Fibroblast of gingiva (primary cell): ENCODE measurements at places on chromosomes 1 and 21.

DNA sequence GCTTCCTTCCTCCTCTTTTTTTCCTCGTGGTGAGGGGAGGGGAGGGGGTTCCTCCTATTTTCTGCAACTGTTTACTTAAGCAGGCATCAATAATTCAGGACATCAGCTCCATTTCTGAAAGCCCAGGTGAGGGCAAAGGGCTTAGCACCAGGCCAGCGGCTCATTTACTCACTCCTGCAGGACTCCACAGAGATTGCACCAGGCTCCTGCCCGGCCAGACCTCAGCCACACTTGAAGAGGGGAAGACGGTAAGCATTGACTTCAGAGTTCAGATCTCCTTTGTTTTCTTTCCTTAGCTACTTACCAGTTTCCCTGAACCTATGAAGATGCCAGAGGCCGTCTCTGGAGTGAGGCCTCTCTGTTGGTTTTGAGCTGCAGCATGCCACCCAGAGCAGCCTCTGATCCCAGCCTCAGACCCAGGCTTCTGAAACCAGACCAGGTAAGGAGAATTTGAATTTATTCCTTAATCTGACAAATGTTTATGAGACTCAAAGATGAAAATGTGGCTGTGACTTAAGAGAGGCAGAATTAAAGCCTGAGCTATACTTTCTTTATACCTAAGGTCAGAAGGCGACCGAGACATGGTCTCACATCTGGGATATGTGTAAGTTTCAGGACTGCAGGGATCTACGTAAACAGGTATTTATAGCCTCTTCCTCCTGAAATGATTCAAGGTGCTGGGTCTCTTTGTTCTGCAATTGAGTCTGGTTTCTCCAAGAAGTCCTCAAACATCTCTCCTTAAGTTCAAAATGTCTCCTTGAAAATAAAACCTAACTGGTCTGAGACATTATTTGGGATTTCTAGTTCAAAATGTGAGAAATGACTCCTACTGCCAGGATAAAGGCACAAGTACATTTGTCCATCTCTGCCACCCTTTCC is 272.5 kb upstream of the RUNX1 start:
- no peak for DNase-seq

- peak; percentile 35 for DNase-seq
Observed at GRCh38 chr1:193183019-193183627, 3.3 kb downstream of the B3GALT2 start.

DNA sequence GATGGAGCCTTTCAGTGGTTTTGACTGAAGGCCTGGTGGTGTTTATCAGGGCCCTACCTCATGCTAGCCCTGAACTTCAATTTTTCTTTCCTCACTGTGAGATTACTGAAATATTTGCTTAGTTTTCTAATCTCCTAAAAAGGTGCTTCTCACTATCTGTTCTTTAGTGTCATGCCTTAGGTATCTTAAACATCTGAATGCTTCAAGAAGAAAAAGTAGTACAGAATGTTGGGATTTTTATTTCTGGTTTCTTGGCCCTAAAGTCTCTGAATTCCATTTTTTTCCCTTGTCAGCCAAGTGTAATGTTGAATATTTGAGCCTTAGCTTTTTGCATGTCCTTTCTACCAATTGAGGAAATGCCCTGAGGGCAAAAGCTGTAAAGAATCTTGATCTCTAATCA is 47.9 kb upstream of the PRKACB start:
- no peak for DNase-seq

DNA sequence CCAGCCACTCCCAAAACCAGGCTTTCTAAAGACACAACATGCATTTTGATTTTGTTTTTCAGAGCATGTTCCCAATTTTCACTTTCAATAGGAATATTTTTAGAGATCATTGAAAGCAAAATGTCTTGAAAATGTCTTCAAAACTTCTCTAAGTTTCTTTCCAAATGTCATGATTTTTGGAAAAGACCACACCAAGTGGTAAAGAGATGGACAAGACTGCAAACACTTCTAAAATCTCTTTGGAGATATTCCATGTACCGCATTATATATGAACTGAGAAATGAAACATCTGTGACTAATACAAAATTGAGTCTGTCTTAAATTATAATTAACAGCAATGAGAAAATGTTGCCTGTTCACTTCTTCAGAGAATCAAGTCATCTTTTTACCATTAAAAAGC is 418.0 kb upstream of the PKN2 start:
- no peak for DNase-seq

DNA sequence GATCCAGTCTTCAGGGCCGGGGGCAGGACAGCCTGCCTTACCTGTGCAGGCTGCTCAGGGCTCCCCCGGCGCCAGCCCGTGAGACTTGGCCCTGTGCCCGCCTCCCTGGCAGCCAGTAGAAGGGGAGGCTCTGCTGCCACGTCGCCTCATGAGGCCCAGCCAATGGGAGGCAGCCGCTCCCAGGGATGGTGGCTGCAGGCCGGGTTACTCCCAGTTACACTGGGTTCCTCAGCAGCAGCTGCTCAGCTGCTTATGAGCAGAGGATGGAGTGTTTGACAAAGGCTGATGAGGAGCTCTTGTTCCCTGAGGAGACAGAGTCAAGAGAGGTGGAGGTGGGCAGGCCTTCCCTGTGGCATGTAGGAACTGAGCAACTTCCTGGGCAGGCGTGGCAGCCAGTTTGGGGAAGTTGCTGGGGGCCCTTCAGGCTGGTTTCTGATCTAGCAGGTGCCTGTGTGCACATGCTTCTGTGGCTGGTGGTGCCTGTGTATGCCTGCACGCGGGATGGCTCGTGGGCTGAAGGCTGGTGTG is 5.5 kb downstream of the MFSD2A start:
- DNase-seq: no peak

DNA sequence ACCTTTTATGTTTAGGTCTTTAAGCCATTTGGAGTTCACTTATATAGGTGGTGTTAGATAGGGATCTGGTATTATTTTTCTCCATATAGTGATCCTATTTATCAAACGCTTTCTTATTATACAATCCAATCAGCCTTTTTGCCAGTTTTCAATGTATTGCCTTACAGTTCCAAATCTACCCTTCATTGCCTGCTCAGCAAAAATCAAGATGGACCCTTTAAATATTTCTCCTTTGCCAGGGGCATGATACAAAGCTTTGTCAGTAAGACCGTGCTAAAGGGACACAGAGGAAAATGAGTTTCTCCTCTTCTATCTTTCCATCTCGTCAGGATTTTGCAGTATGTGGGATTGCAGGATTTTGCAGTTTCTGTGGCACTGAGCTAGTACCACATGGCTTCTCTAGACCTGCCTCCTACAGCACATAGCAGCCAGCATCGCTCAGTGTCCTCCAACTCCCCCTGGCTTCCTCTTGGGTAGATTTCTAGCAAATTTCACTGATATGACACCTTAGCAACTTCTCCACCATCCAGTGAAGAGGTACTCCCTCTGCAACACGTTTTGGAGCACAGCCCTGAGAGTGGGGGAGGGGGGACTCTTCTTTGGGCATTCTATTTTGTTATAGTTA is 22.5 kb upstream of the CAP1 start:
- no peak for DNase-seq

DNA sequence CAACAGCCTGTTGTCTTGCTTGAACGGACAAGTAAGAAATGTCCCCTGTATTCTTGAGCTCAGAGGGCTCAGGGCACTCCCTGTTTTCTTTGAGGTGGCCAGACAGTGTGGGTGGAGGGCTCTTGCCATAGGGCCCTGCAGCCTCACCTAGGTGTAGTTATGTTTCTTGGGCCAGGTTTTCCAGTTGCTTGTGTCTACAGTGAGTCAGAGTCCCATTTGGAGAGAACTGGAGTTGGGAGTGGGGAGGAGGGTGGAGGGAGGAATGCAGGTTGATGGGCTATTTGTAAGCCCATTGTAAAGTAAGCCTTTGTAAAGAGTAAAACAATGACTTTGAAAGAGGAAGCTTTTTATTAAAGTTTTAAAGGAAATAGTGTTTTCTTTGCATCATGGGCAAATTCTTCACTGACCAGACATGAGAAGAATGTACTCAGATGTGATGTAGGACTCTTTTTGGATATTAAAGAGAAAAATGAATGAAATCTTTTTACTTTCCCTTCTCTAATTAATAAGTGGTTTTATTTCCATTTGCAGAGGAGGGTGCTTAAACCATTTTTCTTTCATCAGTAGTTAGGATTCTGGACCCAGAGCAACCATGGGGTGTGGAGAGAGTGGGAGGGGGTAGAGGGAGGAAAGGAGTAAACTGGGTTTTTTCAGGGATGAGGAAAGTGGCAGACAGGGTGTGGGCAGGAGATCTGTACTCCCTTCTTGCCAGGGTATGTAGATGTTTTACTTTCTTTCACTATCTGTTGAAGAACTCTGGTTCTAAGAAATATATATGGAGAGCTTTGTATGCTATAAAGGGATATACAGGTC is 45.1 kb upstream of the MACF1 start:
- no peak for DNase-seq

DNA sequence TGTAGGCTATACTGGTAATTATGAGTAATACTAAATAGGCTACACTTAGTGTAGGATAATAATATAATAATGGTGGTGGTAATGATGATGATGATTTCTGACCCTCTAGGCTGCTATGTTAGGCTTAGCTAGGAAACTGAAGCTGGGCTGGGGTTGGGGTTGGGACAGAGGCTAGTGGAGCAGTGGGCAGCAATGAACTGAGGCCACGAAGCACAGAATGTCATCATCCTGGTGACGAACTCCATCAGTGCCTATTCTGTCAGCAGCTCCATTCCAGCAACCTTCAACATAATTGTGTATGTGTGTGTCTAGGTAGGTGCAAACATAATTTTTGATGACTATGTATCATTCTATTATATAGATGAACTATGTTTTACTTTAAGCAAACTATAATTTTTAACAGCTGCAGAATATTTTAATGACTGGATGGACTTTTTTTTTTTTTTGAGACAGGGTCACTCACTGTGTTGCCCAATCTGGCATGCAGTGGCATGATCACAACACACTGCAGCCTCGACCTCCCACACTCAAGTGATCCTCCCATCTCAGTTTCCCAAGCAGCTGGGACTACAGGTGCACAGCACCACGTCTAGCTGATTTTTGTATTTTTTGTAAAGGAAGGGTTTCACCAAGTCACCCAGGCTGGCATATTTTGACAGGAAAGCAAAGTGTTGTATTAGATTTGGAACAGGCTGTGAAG is 12.9 kb upstream of the CLIC4 start:
- DNase-seq: no peak

DNA sequence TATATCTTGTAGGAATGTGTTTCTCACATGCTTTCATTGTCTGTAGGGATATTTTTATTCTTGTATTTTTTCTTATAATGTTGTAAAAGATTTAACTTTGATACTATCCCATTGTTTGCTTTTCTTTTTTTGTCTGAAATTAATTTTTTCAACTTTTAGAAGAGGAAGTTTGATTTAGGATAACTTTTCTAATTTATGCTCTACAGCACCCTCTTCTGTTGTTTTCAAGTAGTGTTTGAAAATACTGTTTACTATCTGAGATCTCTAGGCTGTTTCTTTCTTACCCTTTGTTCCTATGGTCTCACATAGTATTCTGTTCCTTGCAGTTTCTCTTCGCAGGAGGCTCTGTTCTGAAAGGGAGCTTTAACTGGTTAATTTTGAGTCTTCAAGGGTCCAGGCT is 21.9 kb downstream of the ABCD3 start:
- no peak for DNase-seq

GRCh38 chr1:111225717-111226400 is 1.7 kb upstream of the CHI3L2 start:
- DNase-seq: no peak

DNA sequence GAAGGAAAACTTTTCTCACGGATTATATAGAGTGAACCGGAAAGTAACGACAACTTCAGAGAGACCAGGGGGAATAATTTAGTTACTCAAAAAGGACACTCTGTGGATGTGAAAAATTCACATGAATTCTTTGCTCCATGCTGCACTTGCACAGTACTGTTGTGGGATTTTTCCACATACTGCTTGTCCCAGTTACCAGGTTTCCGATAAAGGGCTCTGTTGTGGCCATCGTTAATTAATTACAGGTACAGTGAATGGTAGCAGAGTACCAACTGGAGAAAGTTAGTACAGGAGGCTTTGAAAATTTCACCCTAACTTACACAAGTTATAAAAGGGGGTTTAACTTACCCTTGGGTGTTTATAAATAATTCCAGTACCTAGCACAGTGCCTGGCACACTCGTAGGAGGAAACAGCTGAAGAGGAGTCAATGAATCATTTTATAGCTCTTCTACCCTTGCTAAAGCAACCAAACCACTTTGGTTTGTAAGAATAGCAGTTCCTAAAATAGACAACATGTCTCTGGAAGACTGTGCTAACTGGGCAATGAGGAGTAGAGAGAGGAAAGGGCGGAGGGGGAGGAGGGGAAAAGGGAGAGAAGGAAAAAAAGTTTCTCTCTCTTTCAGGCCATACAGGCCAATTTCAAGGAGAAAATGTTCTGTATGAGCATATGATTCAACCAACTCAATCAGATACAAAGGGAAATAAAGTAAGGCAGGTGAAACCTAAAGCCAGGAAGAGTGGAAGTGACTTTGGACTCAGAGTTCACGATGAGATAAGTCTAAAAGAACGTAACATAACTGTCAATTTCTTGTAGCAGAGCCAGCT is 98.3 kb upstream of the MAGI3 start:
- DNase-seq: no peak

GRCh38 chr21:18164483-18164882 is 80.2 kb upstream of the CHODL start:
- no peak for DNase-seq

DNA sequence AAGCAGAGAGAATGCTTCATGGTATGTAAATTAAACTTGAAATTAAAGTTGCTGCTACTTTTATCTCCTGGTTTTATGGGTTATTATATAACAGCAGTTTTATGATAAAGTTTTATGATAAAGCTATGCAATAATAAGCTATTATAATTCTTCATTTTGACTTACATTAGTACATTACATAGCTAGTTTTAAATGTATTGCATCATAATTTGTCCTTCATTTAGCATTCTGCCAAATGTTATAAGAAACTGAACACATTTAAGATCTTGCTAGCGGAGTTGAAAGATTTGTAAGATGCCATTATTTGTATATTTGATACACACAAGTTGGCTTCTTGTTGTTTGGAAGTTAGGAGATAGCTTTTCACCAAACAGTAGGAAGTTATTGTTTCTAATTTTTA is 101.6 kb downstream of the LRRC40 start:
- DNase-seq: no peak

DNA sequence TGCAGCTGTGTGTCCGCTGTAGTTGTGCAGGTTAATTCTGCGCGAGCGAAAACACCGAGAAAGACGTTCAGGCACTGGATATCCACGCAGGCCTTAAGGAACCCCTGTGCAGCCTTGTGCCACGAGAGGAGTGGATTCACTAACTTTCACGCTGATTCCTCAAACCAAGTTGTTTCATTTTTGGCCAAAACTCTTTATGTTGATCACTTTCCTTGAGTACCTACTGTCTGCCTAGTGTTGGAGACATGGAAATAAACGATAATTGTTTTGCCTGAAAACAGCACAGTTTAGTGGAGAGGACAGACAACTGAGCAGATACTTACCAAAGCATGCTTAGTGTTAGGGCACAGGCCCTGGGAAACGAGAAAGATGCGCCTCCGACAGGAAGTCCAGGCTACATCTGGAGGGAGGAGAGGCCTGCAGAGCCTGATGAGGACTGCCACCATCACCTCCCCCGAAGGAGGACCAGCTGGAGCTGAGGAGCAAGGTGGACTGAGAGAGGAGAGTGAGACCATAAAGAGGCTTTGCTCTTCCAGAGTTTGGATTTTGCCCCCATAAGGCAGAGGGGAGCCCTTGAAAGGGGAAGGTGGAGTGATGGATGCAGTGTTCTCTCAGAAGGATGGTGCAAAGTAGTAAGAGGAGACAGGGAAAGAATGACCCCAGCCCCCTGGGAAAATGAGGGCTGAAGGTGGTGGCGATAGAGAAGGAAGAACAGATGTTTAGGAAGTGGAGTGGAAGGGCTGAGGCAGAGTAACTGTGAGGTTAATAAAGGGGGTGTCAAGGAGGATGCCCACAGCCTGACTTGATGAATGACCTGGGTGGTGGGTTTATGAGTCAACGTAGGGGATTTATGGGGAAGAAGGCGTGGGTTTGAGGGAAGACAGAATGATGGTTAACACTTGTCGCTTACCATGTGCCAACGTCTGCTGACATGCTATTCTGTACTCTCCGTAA is 956 bp upstream of the SCAF4 start:
- DNase-seq: no peak
